ENCODE measurements at places on chromosomes 3 and 15.

DNA sequence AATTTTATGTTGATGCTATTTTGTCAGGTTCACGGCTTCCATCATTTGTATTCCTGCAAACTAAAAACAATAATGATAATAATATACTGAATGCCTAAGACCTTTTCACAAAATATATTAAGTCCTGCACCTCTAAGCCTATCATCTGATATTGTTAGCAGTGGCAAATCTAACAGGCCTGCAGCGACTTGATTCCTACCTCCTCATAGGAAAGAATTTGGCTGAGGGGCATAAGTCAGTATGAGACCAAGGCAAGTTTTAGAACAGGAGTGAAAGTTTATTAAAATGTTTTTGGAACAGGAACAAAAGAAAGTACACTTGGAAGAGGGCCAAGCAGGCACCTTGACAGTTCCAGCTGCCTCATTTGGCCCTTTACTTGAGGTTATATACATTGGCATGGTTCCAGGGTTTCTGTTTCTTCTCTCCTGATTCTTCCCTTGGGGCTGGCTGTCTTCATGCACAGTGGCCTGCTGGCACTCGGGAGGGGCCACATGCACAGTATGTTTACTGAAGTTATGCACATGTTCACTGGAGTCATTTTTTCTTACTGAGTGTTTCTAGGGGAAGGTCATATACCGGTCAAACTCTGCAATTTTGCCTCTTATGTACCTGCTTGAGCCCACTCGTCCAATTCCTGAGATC is 418.1 kb downstream of the EPHA6 start:
- DNase-seq, result no peak

DNA sequence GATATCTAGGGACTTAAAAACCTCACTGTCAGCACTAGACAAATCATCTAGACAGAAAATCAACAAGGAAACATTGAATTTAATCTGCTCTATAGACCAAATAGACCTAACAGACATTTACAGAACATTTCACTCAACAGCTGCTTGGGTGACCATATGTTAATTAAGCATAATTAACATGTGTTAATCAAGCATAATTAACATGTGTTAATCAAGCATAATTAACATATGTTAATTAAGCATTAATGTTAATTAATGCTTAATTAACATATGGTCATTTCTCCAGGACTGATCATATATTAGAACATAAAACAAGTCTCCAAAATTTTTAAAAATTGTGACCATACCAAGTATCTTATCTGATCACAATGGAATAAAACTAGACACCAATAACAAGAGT is 137.3 kb upstream of the MME start:
- DNase-seq, result no peak

DNA sequence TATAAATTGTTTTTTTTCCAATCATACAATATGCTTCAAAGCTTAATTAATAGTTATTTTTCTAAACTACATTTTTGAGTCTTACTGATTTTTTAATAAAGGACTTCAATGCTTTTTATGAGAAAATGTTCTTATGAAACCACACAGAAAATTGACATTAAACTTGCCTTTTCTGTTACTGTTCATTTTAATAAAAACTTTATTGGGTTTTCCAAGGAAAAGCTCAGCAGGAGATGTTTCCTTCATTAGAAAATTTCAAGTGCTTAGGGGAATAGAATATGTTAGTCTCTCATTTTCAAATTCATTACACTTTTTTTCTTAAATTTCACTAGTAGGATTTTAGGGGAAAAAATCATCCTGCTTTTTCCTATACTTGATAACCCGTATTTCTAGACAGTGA is 711.4 kb downstream of the DIPK2A start:
- no peak for DNase-seq

DNA sequence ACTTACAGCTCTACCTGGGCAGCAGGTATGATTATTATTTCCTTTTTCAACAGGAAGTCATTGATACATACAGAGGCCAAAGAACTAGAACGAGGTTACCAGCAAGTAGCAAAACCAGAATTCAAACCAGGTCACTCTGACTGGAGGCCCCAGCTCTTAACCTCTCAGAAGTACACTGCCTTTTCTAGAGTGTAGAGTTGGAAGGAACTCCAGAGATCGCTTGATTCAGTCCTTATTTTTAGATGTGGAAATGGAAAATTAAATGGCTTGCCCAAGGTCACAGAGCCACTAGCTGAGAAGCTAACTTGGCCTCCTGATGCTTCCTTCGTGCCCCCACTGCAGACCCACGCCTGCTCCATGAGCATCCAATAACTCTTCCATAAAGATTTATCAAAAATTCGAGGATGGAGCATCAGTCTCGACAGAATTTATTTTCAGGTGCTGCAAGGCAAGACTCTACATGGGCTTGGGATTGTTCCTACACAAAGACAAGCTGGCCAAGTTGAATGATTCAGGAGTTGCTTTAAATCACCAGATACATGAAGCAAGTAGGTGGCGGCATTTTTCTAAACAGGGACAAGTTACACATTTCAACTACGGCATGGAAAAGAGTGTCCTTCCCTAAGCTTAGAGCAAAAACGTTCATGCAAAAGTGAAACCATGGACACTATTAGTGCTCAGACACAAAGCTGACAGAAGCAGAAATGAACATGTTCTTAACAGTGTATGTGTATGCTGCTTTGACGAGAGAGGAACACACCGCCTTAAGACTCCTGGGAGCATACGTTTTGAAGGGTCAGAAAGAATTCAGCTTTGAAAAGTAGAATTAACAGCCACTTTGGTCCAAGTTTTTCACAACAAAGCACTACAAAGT is 235.7 kb downstream of the THRB start:
- no peak for DNase-seq

GRCh38 chr15:83914906-83915305 is 261.0 kb downstream of the ADAMTSL3 start:
- no peak for DNase-seq

DNA sequence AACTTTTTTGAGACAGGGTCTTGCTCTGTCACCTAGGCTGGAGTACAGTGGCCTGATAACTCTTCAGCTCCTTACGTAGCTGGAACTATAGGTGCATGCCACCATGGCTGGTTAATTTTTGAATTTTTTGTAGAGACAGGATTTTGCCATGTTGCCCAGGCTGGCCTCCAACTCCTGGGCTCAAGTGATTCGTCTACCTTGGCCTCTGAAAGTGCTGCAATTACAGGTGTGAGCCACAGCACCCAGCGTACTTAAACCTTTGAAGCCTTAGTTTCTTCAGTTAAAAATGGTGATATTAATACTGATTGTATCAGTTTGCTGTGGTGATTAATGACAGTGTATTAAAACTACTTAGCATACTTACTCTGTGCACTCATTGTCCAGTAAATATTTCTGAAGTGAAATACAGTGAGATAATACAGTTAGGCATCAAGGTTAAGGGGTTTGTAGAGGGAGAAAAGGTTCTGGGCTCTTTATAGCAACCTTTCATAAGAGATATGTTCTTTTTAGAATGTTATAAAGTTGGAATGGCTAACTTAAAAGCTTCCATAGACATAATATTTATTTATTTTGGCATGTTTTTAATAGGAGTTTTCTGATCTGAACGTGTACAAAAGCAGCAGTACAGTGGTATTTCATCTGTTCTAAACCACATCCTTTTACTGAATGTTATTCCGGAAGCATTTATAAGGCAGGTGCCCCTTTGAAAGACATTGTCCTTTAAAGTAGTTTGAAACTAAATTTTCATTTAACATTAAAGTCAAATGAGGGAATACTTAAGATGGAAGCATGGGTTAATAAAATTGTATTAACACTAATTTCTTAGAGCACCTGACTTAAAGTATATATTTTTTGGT is 23.6 kb downstream of the NCK1 start:
- no peak for DNase-seq

- no peak for DNase-seq
Observed at GRCh38 chr3:113505867-113506266, 9.1 kb downstream of the SPICE1 start.

DNA sequence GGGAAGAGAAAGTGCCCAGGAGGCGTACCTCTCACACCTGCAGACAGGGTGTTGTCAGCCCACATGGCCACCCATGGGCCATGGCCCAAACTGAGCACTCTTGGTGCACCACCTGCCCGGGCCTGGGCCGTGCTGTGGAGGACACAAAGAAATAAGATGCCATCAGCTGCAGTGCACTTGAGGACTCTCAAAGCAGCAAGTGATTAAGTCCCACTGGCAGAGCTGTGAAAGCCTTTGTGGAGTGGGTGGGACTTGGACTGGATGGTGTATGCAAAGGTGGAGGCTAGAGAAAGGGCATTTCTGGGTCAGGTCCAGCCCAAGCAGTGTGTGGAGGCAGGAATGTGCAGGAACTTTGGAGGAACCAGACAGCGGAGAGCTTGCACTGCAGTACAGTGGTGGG is 122.3 kb downstream of the MEGF11 start:
- DNase-seq, result no peak

DNA sequence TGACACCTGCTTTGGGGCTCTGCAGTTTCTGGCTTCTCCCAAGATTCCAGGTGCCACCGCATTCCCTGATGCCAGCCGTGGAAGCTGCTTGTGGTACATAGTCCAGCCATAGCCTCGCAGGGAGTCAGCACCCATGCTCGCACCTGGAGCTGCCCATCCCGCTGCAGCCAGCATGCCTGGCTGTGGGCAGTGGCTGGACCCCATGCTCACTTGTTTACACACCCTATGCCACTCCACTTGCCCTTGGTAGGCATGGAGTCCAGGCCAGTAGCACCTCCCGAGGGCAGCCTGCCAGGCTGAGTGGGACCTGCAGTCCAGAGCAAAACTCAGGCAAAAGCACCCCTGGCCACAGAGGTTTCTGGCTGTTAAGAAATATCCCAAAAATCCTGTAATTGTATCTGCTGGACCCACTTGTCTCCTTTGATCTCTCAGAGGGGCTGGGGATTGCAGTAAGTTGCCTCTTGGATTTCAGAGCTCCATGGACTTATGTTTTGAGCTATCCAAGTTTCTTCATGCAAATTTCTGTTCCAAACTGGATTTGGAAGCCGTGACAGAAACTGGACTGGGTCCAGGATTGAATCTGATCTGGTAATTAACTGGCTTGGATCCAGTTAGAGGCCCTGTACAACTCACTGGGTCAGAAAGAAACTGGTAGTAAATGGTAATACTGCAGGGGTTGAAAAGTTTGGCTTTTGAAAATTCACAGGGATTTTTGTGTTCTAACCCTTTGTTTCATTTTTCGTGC is 149.3 kb downstream of the FMN1 start:
- no peak for DNase-seq

- no peak for DNase-seq
Observed at GRCh38 chr3:112046599-112046998, 12.1 kb downstream of the TMPRSS7 start.

Data from cortex of kidney (tissue), 1 donor.